ENCODE measurements at places on chromosomes 2 and 18.

- DNase-seq, result peak; percentile 23
Measured at GRCh38 chr2:28639836-28640235, 111.8 kb upstream of the PPP1CB start.

DNA sequence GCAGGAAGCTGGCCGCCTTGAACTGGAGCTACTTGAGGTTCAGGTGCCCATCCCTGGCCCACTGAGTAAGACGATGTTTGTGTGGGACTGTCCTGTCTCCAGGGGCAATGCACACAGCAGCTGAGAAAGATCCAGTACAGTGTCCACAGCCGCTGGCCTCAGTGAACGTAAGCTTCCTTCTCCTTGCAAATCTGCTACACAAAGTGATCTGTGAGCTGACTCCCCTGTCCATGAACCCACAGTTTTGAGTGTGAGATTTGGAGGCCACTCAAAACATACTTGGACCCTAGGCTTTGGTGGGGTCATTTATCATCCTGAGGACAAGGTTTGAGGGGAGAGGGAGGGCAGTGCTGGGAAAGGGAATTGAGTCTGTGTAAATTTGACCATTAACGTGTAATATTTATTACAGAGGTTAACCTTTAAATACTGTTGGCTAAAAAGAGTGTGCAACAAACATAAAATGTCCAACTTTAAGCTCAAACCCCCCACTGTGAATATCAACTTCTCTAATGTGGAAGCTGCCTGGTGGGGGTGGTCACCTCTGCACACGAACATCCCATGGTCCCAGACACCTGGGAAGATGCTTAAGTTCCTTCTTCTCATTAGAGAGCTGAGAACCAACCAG lies 4.9 kb upstream of the CYS1 start:
- DNase-seq, result no peak

DNA sequence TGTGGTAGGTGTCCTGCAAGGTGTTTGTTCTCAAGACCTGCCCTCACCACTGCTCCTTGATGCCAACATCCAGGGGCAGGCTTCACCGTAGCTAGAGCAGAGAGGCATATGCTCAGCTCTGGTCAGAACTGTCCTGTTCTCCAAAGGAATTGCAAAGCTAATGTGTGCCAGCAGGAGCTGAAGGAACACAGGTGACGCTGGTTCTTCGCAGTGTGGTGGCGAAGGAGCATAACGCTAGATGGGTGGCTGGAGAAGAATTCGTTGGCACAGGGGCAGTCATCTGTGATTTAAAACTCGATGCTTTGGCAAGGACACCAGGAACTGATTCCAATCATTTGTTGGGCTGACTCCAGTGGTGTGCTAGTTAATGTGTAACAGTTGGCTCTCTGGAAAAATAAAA lies 11.4 kb upstream of the PER2 start:
- no peak for DNase-seq

- no peak for DNase-seq
Measured at GRCh38 chr2:235690809-235691450, 197.1 kb downstream of the AGAP1 start.

GRCh38 chr18:73653251-73653650 lies 494.4 kb downstream of the FBXO15 start:
- DNase-seq, result no peak

- no peak for DNase-seq
Measured at GRCh38 chr2:232795920-232796319, 19.6 kb upstream of the KCNJ13 start.

- DNase-seq, result no peak
Measured at GRCh38 chr2:227780981-227781615, 32.5 kb upstream of the CCL20 start.

- no peak for DNase-seq
Measured at GRCh38 chr2:2914252-2914651, 463.4 kb downstream of the EIPR1 start.

DNA sequence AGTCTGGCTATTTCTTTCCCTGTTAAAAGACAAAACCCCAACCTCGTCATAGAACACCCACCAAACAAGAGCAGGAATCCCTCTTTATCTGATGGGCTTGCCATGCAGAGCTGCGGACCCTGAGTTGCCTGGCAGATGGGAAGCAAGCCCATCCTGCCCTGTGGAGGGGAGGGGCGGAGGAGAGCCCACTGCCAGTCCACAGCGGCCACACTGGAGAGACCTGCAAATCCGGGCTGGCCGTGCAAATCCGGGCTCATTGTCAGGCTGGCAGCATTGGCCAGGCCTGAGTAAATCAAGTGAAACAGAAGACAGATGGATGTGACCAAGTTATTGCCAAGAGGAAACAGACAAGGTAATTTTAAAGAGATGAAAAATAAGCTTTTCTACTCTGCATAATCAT lies 22.0 kb downstream of the MYL12B start:
- no peak for DNase-seq

DNA sequence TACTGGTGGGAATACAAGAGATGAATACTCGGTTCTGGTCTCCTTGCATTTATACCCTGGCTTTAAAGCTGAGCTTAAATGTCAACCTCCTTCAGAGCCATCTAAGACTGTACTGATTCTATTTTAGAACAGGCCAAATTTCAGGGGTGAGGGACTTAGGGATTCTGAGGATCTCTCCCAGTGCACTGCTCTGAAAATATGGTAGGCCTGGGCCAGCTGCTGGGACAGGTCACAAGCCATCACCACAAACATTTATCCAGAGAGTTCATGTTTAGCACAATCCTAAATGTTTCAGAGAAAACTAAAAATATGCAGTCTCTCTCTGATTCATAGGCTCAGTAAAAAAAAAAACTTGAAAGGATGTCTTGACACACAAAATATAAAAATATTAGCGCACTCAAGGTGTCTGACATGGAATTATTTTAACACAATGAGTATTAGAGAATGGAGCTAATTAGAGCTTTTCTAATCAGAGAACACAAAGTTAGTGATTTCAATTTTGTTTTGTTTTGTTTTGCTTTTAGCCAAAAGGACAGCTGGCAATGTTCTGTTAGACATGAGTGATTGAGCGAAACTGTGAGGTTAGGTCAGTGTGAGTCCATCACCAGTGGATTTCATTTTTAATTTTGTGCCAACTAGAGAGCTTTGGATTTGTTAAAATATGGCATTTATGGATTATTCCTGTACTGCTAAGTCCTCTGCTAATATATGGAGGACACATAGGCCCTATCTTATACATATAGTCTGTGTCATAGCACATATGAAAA lies 38.8 kb downstream of the MFSD6 start:
- DNase-seq, result no peak

DNA sequence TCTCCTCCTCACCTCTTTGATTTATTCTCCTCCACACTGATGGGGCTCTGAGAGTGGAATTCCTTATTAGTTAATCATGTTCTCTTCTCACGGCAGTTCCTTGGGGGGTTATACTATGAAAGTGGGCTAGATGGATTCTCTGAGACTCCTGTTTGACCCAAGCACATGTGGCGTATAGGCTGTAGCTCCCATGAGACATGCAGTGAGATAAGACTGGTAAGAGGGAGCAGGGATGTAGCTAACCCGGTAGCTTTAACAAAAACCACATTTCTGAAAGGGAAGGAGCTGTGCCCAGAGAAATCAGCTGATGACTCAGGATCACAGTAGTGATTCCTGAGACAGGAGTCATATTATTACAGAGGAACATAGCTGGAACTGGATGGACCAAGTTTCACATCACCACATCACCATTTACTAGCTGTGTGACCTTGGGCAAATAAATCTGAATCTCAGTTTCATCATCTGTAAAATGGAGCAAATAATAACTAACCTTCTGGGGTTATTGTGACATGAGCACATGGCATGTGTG lies 82.9 kb downstream of the CRIM1 start:
- DNase-seq, result no peak

GRCh38 chr2:36570416-36570815 lies 27.6 kb downstream of the FEZ2 start:
- DNase-seq, result no peak

- DNase-seq, result no peak
Measured at GRCh38 chr18:471716-472115, 28.8 kb downstream of the COLEC12 start.

DNA sequence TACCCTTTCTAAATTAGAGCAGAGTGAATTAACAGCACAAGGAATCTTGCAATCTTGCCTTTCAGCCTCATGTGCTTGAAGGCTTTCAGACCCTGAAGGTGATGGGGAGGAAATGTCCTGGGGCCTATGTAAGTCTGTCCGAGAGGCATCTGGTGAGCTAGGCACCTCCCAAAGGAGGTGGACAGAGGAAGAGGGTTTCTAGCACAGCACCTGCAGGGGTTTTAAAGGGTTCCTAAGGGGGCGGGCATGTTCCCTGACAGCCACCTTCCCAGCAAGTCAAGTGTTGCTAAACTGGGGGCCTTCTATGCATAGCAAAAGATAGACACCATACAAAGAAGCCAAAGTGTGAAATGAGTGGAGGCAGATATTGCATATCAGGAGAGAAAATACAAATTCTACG lies 88.5 kb downstream of the CDH2 start:
- no peak for DNase-seq

DNA sequence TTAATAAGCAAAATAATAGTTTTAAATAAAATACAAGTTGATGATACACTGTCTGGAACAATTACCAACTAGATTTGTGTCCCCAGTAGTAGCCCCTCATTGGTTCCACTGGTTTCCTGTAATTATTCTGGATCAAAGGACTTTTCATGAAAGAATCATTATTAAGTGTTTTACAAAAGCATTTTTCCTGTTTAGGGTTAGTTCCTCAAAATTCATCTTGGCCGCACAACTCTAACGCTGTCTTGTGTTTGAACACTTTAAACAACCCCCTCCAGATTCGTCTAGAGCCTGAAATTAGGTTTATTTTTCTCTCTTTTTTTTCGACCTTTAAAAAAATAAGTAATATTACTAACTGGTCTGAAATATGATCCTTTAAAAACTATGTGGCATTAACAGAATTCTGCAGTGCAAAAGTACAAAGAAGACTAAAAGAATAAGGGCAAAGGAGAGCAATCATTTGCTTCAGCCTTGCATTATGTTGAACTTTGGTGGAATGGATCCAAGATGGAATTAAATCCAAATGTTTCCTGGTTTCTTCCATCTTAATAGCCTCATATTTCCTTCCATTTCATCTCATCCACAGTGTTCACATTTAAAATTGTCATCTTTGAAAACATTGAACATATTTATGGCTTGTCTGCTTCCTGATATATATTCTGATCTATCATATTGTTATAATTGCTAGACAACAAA lies 678.4 kb downstream of the IRS1 start:
- DNase-seq, result no peak

DNA sequence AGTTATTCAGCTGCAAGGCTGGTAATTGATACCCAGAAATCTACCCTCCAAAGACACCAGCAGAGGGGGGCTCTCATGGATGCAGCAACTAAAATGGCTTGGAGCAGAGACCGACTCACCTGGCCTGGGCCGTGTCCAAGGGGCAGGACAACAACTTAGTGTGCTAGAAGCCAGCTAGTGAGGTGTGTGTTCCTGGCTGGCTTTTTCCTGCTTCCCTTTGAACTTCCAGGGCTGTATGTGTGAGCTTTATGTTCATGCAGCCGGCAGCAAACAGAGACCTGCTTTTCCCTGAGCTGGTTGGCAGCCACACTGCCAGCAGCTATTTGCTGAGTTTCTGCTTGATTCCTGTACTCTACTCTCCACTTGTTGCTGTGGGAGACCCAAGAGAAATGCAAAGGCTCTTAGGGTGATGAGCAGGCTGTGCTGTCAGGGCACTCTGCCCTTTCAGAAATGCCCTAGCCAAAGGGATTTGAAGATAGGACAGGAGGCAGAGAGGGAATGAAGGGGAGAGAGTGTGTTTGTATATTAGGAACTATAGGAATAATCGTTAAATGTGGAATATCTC lies 23.7 kb upstream of the GRP start:
- no peak for DNase-seq

DNA sequence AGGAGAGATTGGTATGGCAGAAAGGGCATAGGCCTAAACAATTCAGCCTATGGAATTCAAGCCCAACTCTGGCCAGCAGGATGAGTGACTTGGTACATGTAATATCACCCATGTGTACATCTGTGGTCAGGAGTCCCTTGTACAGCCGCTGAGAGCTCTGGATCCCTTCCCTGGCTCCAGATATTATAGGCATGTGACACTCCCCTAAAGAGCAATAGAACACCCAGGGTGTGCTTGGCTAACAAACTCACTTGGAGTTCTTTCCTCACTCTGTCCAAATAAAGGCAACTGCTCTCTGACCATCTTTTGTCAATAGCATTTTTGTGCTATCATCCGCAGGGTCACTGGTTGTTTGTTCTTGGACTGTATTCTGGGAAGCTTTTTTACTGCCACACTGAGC lies 197.4 kb upstream of the NCKAP5 start:
- no peak for DNase-seq

- no peak for DNase-seq
Measured at GRCh38 chr2:238280083-238280825, 8.2 kb downstream of the PER2 start.

GRCh38 chr2:137287913-137288639 lies 522.7 kb downstream of the THSD7B start:
- no peak for DNase-seq

GRCh38 chr18:8322486-8322885 lies 286.8 kb upstream of the RAB12 start:
- peak; percentile 83 for DNase-seq

DNA sequence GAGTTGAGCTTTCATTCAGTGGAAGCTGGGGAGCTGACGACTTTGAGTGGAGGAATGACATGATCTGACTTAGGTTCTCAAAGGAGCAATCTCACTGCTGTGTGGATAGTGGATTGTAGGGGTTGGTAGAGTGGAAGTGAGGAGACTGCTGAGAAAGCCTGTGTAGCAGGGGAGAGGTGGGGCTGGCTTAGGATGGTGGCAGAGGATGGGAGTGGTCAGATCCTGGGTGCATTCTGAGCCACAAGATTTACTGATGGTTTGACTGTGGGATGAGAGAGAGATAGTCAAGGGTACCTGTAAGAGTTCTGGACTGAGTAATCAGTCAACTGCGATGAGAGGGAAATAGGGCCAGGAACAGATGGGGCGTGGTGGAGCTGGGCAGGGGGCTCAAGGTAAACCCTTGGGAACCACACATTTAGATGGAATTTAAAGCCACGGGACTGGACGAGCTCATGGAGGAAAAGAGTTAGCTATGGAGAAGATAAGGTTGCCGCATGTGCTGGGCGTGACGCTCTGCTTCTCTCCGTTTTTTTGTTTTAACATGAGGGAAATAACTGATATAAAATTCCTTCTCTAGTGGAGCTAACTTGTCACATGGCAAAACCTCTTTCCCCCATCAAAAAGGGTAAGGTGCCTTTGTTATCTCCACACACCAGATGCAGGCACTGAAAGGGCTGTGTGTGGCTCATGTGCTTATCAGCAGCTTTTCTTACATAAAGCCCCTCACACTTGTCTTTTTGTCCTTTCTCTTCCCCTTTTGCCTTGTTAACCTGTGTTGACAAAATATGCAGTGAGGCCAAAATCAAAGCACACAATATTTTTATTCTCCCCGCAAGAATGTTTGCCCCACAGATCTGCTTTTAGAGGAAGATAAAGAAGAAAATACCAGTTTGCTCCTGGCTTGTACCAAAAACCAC lies 379.8 kb downstream of the TSN start:
- no peak for DNase-seq

- DNase-seq, result no peak
Measured at GRCh38 chr2:238655974-238656722, 191.7 kb upstream of the TWIST2 start.

- DNase-seq, result no peak
Measured at GRCh38 chr2:37566517-37566981, 104.9 kb downstream of the CDC42EP3 start.

- DNase-seq, result peak; percentile 26
Measured at GRCh38 chr2:157890969-157891642, 15.0 kb upstream of the ACVR1 start.

GRCh38 chr2:238689871-238690389 lies 158.0 kb upstream of the TWIST2 start:
- no peak for DNase-seq

All from NCI-H510A treated with DMSO at 0.1 percent for 48 hours (cell line).